ENCODE measurements at places on chromosomes 12 and 14. TPM values are rescaled to one million over a fixed set of nuclear protein-coding genes. Genes with fewer than 3 reads are reported as not detected.

DNA sequence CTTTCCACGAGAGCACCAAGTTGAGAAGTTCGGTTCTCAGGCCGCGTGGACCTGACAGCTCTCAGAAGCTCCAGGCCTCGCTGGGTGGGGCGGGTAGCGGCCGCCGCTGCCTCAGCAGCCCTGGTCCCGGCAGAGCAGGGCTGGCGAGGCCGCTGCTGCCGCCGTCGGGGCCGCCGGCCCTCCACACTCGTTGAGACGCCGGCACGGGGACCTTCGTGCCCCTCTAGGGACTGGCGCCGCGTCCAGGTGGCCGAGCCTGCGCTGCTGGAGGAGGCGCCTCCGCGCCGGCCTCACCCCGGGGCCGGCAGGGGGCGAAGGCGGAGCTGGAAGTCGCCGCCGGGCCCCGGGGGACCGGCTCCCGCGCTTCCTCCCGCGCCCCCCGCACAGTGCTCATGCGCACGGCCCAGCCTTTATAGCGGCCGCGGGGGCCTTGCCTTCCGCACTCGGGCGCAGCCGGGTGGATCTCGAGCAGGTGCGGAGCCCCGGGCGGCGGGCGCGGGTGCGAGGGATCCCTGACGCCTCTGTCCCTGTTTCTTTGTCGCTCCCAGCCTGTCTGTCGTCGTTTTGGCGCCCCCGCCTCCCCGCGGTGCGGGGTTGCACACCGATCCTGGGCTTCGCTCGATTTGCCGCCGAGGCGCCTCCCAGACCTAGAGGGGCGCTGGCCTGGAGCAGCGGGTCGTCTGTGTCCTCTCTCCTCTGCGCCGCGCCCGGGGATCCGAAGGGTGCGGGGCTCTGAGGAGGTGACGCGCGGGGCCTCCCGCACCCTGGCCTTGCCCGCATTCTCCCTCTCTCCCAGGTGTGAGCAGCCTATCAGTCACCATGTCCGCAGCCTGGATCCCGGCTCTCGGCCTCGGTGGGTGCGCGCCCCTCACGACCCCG is at the start of gene COCH:
TSS of gene COCH (plus strand) at position 440 of the 879 bp plus-strand sequence. CDS start at position 820, 380 bp downstream.
- no peak for DNase-seq

- DNase-seq, result no peak
These were observed 1153.6 kb downstream of the FLRT2 start for GRCh38 chr14:86683561-86683960.

DNA sequence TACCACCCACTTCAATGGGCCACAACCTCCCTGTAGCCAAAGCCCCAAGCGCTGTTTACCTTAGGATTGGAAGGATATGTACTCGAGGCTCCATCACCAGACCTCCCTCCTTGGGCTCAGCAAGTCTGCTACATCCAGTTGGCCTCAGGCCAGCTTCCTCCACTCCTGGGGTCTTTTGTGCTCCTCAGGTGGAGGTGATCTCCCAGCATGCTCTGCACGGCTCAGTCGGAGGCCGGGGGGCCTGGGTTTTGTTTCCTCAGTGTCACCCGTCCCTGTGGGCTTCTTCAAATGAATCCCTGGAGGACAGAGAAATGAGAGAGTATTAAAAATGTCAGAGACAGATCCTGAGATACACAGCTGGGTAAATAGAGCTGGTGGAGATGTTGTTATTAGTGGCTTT is 723.1 kb upstream of the TBX3 start:
- no peak for DNase-seq

GRCh38 chr12:7229741-7230140 is 40.3 kb downstream of the PEX5 start:
- DNase-seq, result no peak

DNA sequence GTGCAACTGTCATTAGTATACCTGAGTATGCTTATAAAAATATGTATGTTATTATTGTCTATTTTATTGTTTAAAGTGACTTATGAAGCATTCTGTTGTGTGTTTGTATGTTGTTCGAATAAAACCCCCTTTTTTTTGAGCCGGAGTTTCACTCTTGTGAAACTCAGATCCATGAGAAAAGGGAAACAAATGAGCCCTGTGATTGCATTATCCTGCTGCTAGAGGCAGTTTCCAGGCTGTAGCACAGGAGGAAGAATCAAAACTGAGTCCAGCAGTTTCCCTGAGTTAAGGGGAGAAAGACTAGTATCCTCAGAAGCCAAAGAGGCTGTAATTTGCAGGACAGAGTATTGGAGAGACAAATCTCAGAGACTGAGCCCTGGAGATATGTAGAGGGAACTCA is 12.5 kb downstream of the SGPP1 start:
- DNase-seq, result no peak

DNA sequence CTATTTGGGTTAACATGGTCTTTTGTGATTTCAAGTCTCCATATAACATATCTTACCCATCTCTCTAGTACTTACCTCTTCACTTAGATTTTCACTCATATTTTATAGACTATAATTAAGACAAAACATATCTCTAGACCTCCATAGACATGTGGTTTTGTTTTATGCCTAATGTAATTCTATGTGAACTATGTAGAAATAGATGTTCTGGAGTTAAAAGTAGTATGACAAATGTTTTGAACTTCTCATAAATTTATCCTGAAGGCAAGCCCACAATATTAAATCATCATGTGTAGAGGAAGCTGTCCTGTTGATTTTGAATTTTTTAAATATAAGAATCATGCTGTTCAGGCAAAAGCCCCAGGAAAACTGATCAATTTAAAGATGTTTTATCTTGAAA is 169.2 kb downstream of the SYT1 start:
- no peak for DNase-seq

DNA sequence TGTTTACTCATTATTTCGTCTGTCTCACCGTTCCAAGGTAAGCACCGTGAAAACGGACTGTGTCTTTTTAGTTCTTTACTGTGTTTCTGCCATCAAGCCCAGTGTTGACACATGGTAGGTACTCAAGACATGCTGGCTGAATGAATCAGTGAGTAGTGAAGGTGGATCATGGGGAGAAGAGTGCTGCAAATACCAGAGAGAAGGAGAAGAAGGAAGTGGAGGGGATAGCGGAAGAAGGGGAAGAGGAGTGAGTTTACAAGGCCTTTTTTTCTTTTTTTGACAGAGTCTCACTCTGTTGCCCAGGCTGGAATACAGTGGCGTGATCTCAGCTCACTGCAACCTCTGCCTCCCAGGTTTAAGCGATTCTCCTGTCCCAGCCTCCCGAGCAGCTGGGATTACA is 54.6 kb downstream of the ETV6 start:
- no peak for DNase-seq

- no peak for DNase-seq
These were observed 15.8 kb upstream of the ORAI1 start for GRCh38 chr12:121610239-121611149.

DNA sequence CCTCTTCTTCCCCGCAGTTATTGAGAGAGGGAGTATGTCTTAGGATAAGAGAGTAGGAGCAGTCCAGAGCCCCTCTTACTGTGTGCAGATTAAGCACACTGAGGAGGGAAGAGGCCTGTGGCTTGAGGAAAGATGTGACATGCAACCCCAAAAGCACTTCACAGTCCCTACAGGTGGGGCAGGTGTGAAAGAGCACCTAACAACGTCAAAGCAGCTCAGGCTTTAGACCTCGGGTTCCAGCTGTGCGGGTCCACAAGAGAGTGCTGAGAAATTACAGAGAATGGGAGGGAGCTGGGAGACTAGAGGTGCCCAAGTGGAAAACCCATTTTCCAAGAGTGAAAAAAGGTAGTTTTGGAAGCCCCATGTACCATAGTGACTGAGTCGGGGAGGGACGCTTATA is 127.6 kb downstream of the SLC25A47 start:
- DNase-seq, result no peak

DNA sequence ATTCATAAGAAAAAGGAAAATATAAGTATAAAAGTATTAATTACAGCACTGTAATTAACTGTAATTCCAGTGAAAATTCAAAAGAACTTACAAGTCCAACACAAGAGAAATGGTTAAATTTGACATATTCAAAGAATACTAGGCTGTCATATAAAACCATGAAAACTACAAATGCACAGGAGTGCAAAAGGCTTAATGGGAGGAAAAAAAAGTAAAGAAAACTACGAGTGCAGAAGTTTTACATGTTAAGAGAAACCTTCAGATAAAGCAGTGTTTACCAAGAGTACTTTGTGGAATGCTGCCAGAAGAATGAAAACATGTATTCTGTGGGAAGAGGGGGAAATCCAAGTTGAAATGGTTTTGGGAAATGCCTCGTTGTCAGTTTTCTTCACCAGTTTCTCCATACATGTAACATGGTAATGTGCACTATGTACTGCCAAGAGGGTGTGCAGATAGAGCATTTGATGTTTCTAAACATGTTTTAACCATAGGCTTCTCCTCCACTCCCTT is 9.1 kb downstream of the HEATR5A start:
- DNase-seq, result no peak

GRCh38 chr14:24238527-24239037 is 3.8 kb downstream of the TINF2 start:
- no peak for DNase-seq

- no peak for DNase-seq
These were observed 21.0 kb upstream of the ANP32D start for GRCh38 chr12:48451372-48451771.

GRCh38 chr12:94676031-94676641 is 25.8 kb upstream of the TMCC3 start:
- peak; percentile 37 for DNase-seq

DNA sequence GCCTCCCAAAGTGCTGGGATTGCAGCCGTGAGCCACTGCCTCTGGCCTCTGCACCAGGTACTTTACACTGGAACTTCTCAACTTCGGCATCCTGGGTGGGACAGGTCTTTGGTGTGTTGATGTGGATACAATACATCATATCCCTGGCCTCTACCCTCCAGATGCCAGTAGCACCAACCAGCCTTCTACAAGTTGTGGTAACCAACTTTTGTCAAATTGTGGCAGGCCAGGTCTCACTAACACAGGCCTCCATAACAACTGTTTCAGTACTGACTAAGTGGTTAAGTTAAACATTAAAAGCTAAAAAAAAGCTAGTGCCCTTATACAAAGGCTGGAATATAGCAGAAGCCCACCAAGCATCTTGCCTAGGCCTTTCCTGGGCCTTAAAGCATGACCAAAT is 232.9 kb downstream of the PCNX1 start:
- no peak for DNase-seq

- DNase-seq, result no peak
These were observed 345.8 kb downstream of the ALG10 start for GRCh38 chr12:34368079-34368478.

- no peak for DNase-seq
These were observed 165.3 kb upstream of the RASSF8 start for GRCh38 chr12:25793196-25793595.

- no peak for DNase-seq
These were observed 897.4 kb upstream of the SEL1L start for GRCh38 chr14:82431031-82431430.

DNA sequence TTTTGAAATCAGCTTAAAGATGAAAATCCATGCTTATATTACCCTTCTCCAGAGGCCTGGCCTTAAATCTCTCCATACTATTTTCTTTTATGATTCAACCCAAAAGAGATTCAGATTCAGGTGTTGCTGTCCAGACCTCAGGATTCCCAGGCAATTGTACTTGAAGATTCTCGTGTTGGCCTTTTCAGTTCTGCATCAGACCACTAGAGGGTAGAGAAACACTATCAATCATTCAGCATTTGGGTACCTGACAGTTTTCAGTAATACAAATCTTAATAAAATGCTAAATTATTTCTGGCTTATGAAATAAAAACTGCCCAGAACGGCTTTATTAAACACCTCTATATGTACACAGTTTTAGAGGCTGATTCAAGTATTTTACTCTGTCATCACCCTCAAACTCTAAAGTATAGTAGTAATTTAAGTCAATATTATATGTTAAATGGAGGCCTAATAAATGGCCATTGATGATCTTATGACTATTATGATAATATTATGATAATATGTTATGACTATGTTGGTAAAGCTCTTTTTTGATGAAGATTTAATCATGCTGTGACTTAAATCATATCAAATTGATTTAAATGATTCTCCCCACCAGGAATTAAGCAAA is 301.1 kb downstream of the DUSP6 start:
- no peak for DNase-seq

DNA sequence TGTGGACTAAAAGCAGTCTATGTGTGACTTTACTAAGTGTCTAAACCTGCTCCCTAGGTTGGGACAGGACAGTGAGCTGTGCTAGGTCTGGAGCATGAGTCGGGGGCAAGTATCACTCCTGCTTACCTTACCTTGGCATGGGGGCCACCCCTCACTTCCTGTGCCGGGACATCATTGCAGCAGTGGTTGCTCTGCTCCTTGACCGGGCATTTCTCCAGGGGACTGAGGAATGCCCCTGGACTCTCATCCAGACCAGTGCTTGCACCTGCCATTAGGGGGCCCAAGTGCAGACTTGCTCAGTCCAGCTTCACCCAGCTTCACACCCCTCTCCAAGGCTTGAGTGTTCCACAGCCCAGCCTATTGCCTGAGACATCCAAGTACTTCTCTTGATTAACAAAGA is 84.7 kb upstream of the NELL2 start:
- no peak for DNase-seq

GRCh38 chr14:79256380-79256779 is 954.9 kb downstream of the DIO2 start:
- no peak for DNase-seq

- no peak for DNase-seq
These were observed 33.4 kb downstream of the CHST11 start for GRCh38 chr12:104490186-104490585.

- DNase-seq, result no peak
These were observed 70.4 kb upstream of the SFSWAP start for GRCh38 chr12:131640525-131640924.

- DNase-seq, result no peak
These were observed 340.0 kb downstream of the TRHDE start for GRCh38 chr12:72612171-72612570.

DNA sequence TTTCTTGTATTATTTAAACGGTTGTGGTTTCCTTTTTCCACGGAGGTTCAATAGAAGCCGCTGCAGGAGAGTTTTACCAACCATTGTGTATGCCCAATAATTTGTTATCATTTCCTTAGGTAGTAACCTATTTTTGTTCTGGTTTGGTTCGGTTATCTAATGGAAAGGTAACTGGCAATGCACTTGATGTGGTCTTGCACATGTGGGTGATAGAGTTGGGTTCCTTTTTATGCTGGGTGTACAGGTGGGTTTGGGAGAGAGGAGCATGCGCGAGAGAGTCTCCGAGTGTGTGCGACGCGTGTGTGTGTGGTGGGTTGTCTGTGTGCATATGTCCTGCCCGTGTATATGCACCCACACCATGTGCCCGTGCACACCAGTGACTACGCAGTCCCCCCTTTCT is 102.7 kb upstream of the FKBP4 start:
- DNase-seq, result no peak

The TRPV4 gene
- total RNA-seq, result 1.4 TPM

The SELPLG gene
- 45.6 TPM for total RNA-seq

The TMEM229B gene
- 0.93 TPM for total RNA-seq

The CATSPERB gene
- 4.9 TPM for total RNA-seq

The SRP54 gene
- total RNA-seq, result 44.6 TPM

The POLR3B gene
- total RNA-seq, result 7.9 TPM

The GDF3 gene
- total RNA-seq, result not detected

The TMEM263 gene
- 26.4 TPM for total RNA-seq

The MYF6 gene
- total RNA-seq, result 0.44 TPM

The GALNT9 gene
- 52.7 TPM for total RNA-seq

The ASIC1 gene
- 1.8 TPM for total RNA-seq

The AQP6 gene
- not detected for total RNA-seq

The P2RX2 gene
- total RNA-seq, result 2.8 TPM

The RNASE3 gene
- total RNA-seq, result not detected

The ARHGEF25 gene
- 14.7 TPM for total RNA-seq

The IFNG-AS1 gene
- 0.28 TPM for total RNA-seq

The FOXM1 gene
- total RNA-seq, result 0.32 TPM

The BEST3 gene
- total RNA-seq, result not detected

The HOMEZ gene
- 13.6 TPM for total RNA-seq
